ENCODE measurements at places on chromosomes 7 and 10.

GRCh38 chr7:68176974-68177373 lies 1180.3 kb downstream of the TYW1 start:
- peak; percentile 16 for DNase-seq

GRCh38 chr7:128757203-128757602 lies 18.0 kb downstream of the CALU start:
- no peak for DNase-seq

DNA sequence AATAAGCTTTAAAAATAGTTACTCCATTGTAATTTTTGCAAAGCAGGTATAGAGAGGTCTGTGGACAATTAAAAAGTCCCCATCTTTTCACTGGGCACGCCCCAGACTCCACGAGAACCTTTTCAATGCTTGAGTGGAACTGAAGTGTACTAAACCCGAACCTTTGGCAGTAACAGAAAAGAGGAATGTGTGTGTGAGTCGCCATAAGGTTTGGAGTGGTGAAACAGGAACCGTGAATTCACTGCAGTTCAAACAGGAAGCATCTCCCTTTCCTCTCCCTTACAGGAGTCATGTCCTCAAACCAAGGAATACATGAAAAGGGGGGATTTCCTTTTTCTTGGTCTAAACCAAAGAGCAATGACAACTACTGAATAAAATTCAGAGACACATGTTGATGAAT lies 23.2 kb downstream of the NDUFB2 start:
- no peak for DNase-seq

DNA sequence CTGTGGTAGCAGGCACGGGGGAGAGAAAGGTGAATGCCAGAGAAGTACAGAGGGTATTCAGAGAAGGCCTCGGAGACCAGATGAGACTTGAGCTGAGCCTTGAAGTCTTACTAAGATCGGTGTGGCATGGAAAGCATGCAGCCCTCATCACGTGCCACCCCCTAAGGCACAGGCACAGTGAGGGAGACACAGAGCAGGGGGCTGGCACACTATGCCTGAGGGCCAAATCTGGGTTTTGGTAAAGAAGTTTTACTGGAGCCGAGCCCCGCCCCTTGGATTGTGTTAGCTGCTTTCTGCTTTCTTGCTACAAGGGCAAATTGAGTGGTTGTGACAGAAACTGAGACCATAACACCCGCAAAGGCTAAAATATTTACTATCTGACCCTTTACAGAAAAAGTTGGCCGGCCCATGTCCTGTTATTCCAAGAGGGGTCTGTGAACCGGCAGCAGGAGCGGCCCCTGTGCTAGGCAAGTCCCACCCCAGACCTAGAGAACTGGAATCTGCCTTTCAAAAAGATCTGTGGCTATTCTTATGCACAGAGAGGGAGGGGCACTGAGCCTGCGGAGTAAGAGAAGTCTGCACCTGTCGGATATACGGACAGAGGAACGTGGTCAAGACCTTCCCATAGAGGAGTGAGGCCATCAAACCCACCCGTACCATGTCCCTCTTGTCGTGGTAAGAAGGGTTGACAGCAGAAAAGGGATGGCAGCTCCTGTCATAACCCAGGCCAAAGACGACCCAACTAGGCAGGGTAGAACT lies 109.3 kb upstream of the RHEB start:
- DNase-seq: no peak

DNA sequence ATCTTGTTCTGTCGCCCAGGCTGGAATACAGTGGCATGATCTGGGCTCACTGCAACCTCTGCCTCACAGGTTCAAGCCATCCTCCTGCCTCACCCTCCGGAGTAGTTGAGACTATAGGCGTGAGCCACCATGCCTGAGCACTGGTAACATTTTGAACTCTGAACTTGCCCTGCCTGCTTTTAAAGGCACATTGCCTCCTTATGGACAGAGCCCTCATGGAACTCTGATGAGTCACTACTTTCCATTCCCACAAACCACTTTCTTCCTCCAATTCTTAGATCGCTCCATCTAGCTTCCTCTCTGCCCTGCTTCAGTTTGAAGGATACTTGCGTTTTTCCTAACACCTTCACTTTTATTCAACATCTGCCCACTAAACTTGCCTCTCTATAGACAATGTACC lies 38.1 kb downstream of the PRPS1L1 start:
- DNase-seq: no peak

- no peak for DNase-seq
Observed at GRCh38 chr7:54581511-54581910, 39.3 kb downstream of the VSTM2A start.

GRCh38 chr7:108294595-108294994 lies 161.6 kb downstream of the NRCAM start:
- DNase-seq: no peak

DNA sequence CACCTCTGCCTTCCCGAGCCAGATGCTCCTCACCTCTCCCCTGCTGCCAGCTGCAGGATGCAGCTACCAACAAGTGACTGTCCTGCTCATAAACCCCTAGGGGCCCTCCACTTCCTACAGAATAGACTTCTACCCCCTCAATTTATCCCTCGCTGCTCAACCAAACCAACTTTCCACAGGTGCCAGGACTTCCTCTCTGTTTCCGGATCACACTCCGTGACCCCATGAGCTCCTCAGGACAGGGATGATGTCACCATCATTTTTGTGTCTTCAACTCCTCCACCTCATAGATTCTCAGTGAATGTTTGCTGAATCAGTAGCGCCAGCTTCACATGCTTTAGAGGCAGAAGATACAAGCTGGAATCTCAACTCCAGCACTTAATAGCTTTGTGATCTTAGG lies 25.8 kb upstream of the ADRB1 start:
- DNase-seq: no peak

DNA sequence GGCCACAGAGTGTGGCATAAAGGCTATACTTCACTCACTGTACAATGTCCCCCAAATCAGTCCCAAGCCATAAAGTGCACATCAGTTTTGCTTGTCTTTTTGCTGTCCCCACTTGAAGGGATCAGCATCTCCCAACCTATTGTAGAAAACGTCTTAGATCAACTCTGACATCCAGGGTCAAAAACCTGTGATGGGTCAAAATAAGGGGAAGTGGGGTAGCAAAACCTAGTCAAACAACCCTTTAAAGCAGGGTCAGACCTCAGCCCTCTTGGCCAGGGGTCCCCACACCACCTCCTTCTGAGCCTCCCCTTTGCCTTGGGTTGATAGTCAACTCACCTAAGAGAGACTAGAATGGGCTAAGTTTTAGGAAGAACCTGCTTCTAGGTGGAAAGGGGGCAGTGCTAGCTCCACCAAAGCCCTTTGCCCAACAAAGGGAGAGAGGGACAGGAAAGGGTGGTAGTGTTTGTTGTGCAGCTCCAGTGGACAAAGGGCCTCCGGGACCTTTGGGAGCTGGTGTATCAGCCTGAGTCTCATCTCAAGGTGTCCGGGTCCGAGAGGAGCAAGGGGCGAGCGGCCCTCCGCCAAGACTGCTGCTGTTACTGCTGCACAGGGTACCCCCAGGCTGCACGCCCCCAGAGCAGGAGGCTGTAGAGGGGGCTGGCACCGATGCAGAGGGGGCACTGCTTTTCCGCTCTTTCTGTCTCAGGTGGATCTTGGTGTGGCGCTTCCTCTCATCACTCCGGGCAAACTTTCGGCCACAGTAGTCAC lies 3.3 kb downstream of the EGR2 start:
- DNase-seq: no peak

DNA sequence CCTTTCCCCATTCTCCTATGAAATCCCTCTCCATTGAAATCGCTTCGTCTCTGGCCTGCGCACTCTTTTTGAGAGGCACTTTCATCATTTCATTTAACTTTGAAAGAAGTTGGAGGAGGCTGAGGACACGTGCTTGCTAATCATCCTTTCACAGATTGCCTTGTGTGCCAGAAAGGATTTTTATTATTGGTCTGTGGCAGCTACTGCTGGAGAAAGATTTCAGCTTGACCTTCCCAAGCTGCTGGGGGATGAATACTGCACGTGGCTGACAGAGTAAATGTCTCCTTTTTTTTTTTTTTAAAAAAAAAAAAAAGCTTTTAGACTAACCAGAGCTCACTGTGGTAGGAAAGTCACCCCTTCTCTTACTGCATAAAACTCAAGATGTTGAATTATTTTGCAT lies 44.2 kb upstream of the KCNIP2 start:
- no peak for DNase-seq

GRCh38 chr7:142807855-142808460 lies 37.2 kb downstream of the PRSS2 start:
- no peak for DNase-seq

GRCh38 chr7:86926732-86927131 lies 132.7 kb downstream of the ELAPOR2 start:
- no peak for DNase-seq

DNA sequence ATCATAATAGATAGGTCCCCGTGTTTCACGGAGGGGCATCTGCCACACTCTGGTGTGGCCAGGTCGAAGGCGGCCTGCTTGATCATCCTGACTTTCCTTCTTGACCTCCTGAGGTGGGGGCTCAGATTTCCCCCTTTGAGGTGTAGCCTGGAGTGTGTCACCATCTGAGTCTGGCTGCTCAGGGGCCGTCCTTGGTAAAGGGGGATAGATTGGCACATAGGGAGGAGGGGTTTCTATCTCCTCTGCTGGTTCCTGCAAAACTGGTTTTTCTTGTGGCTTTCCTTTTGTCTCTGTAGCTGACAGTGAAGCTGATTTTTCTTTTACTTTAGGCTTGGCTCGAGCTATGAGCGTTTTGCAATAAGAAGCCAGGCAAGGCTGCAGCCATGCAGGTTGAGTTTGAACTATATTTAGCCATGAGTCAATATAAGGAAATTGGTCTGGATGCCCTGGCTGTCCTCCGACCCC lies 7.1 kb upstream of the ZNF117 start:
- no peak for DNase-seq

DNA sequence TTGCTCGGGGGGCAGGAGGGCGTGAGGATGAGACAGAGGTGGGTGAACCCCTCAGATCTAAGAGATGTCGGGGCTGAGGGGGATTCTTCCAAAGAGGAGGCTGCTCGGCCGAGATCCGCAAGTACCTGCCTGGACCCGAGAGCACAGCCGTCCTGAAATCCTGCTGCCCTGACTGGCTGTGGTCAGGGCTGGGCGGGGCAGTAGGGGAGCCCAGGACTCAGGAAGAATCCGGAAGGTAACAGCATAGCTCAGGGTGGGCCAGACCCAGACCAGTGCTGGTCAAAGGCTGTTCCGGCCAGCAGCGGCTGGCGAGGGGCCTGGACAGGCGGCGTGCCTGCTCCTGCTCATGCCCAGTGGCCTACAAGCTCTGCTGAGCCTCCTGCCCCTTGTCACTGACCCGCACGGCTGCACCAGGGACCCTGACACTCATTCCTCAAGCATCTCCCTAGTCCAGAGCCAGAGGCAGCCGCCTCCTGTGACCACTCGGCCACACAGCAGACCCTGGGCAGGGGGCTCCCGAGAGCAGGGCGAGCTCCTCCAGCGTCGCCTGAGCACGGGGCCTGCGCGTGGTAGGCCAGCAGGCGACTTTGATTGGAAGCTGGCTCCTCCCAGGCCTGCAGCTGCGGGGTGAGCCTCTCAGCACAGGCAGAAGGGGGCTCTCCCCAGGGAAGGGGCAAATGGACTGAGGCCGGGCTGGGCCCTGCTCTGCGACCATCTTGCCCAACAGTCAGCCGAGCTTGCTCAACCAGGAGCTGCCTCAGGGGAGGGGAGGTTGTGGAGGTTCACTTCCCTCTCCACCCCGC lies 3.1 kb upstream of the ADAP1 start:
- DNase-seq: peak; percentile 36

GRCh38 chr7:153433223-153433622 lies 619.0 kb upstream of the DPP6 start:
- DNase-seq: no peak

DNA sequence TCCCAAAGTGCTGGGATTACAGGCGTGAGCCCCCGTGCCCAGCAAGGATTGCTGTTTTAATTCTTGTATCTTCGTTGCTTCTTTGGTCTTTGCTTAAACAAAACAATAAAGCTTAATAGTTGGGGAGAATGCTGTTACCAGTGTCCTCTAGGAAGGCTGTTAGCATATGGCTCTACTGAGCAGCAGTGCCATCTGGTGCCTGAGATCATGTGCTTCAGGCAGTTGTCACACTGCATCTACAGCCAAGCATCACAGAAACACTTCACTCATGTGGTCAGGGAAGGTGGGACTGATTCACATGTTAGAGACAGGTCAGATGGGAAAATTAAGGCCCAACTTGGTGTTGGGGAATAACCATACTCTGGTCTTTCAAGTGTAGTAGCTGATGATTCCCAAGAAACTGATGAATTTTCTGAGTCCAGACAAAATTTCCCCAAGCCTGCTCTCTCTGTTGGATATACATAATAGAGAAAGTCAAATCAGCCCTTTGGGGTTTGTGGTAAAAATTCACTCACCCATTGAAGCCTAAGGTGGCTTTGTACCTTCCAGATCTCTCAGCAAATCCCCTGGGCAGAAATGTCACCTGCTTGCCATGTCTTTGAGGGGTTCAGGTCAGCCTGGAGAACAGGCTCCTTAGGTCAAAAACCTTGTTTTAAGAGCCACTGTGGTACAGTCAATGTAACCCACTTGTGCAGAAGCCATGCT lies 28.4 kb downstream of the UBE2D4 start:
- no peak for DNase-seq

- no peak for DNase-seq
Observed at GRCh38 chr7:132179080-132179430, 397.2 kb downstream of the PLXNA4 start.

DNA sequence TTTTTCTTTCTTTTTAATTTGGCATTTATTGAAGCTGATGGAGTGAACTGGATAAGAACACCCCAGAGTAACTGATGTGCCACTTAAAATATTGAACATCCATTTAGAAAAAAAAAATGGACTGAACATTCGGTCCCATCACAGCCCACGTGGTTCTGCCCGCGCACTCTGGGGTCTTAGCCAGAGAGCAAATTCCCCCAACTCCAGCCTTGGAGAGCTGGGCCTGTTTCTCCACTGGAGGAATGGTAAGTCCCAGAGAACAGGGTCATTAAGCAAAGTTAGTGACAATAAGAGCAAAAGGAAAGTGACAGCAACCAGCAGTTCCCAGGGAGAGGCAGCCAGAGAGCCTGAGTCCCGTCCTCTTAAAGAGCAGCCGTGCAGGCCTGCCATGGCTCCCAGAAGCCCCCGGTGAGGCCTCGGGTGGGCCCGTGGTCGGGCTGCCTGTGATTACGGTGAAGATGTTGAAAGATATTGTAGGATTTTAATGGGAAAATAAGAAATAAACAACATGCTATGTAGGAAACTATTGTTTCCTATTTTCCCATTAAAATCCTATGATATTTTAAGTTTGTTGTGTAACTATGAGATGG lies 487.9 kb upstream of the MKI67 start:
- no peak for DNase-seq

DNA sequence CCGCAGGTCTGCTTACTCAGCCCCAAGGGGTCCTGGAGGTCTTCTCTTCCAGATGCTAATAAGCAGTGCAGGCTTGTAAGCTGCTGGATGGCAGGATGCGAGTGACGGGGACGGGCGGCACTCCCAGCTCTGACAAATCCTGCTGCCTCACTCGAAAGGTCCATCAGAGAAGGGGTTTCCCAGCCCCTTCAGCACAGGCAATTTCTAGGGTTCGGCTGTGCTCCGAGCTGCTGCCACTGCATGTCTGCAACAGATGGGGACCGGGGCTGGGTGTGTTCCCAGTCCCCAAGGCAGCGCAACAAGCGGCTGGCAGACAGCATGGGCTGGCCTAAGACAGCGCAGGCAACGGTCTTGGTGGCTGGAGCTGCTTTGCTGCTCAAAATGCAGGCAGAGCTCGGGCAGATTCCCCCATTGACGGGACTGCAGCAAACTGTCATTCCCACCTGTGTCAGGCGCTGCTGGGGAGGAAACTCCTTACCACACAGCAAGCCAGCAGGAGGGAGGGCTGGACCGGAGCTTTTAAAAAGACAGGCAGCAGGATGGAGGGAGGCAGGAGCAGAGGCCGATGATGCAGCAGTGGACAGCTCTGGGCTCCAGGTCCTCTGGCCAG lies 62.4 kb downstream of the PRKAG2 start:
- DNase-seq: no peak

- no peak for DNase-seq
Observed at GRCh38 chr7:157419035-157419293, 82.2 kb downstream of the DNAJB6 start.
